ENCODE measurements at places on chromosomes 4 and X.

GRCh38 chr4:55466001-55466400 is 70.2 kb downstream of the TMEM165 start:
- no peak for DNase-seq

DNA sequence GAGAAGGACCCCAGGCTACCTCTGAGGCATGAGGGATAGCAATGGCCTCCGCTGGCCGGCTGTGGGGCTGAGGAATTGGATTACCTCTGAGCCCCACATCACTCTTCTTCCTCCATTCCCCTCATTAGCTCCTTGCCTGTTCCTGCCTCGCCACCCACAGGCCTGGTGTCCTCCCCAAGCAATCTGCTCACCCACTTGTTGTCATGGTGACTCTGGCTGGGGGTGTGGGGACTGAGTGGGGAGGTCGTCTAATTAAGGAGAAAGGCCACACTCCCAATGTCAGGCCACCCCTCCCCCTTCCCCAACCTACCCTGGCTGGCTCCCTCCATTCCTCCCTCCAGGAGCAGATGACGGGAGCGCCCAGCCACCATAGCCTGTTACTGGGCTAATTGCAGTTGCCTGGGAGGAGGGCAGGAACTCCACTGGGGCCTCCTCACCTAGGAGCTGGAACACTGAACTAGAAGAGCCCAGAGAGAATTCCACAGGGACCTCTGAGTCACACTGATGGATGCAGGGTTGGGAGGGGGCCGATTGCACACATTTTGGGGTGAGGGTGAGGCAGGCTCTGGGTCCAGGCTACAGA is 20.7 kb downstream of the NALF2 start:
- no peak for DNase-seq

DNA sequence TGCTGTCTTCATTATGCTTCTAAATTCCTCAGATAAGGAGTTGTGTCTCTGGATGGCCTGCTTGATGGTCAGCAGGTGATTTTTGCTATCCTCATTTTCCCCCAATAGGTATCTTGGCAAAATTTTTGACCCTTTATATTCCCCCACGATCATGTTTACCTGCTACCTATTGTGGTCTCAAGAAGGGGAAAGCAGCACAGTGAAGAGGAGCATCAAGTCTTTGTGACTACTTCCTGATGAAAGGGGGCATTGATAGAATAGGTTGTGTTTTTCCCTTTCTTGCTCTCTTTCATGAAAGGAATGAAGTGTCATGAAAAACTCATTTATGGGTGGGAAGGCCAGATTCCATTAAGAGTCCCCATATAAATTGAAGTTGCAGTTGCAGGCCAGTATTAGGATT is 153.8 kb downstream of the KLF8 start:
- no peak for DNase-seq

- DNase-seq, result no peak
Observed at GRCh38 chrX:125293850-125294780, 25.6 kb upstream of the TEX13C start.

GRCh38 chr4:125529071-125529470 is 214.3 kb downstream of the FAT4 start:
- DNase-seq, result no peak

- DNase-seq, result no peak
Observed at GRCh38 chrX:38500866-38501265, 60.5 kb upstream of the TSPAN7 start.

- no peak for DNase-seq
Observed at GRCh38 chr4:132865458-132865857, 283.6 kb upstream of the PCDH10 start.

- no peak for DNase-seq
Observed at GRCh38 chr4:43765514-43765913, 683.1 kb downstream of the KCTD8 start.

GRCh38 chr4:185737489-185738037 is 74.4 kb downstream of the SORBS2 start:
- no peak for DNase-seq

- no peak for DNase-seq
Observed at GRCh38 chr4:74197080-74197479, 39.2 kb downstream of the MTHFD2L start.

- DNase-seq, result no peak
Observed at GRCh38 chr4:78528327-78528726, 23.2 kb upstream of the ANXA3 start.

- DNase-seq, result no peak
Observed at GRCh38 chrX:77505227-77505626, 58.0 kb downstream of the FGF16 start.

- no peak for DNase-seq
Observed at GRCh38 chr4:102169345-102169744, 175.9 kb downstream of the SLC39A8 start.

GRCh38 chrX:13276991-13277390 is 42.9 kb downstream of the ATXN3L start:
- no peak for DNase-seq

DNA sequence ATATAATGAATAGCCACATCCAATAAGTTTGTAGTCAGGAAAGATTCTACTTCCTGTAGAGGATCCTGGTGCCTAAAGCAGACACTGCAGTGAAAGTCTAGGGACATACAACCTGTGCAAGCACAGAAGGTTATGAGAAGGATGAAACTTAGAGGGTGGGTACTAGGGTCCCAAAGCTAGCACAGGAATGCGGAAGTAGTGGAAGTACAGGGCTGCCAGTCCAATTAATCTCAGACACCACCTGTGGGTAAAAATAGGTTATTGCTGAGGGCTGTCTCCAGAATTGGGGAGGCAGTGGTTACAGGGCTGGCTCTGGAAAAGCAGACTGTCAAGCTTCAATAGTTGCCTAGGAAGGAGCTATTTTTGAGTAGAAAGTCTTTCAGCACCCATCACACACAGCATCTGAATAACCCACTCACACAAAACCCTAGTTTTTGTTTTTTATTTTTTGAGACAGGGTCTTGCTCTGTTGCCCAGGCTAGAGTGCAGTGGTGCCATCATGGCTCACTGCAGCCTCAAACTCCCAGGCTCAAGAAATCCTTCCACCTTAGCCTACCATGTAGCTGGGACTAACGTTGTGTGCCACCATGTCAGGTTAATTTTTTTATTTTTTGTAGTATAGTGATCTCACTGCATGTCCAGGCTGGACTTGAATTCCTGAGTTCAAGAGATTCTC is 50.8 kb upstream of the ELF2 start:
- DNase-seq, result no peak

DNA sequence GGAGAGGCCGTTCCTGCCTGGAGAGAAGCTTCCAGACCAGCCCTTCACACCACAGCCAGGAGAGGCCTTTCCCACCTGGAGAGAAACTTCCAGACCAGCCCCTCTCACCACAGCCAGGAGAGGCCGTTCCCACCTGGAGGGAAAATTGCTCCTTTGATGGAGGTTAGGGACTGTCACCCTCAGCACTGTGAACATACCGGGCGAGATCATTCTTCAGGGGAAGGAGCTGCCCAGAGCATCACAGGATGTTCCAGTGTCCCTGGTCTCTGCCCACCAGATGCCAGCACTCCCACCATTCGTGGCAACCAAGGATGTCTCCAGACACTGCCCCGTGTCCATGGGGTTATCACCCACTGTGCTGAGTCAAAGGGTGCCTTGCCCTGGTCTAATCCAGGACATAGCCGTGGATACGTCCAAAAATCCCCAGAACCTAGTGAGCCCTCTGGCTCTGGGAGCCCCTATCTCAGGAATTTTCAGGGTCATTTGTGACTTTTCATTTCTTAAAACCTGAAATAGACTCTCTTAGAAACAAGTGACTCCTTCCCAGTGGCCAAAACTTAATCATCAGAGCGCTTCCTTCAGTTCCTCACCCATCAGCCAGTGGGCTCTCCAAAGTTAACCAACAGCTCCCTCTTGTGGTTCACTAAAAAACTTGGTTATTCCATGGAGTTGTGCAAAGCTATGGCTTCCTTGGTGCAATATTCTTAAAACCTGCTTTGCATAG is 80.2 kb downstream of the CRMP1 start:
- no peak for DNase-seq

DNA sequence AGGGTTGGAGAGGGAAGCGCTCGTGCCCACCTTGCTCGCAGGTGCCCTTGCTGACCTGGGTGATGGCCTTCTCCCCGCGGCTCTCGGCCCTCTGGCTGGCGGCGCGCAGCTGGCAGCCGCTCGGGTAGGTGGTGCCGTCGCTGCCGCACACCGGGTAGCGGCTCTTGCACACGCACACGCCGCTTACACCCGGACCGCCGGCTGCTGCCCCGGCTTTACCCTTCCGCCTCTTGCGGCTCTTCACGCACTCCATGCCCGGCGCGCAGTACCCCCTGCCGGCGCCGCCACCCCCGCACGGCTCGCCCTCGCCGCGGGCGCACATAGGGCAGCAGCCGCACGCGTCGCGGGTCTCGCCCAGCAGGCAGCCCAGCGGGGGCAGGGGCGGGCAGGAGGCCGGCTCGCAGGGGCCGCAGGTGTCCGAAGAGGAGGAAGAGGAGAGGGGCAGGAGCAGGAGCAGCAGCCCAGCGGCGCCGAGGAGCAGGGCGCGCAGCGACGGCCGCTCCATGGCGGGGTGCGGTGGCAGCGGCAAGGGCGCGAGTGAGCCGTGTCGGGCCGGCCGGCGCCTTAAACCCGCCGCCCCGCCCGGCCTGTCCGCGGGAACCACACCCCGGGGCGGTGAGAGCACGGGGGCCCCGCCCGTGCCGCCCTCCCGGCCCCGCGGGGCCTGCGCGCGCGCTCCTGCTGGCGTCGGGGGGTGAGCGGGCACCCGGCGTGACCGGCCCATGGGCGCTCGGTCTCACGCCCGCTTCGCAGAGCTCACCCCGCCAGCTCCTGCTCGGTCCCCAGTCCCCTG is at the start of gene IGFBP7:
IGFBP7 (minus strand) TSS at position 539 of the 793 bp plus-strand sequence; CDS start at position 505, 34 bp downstream.
- DNase-seq, result no peak

DNA sequence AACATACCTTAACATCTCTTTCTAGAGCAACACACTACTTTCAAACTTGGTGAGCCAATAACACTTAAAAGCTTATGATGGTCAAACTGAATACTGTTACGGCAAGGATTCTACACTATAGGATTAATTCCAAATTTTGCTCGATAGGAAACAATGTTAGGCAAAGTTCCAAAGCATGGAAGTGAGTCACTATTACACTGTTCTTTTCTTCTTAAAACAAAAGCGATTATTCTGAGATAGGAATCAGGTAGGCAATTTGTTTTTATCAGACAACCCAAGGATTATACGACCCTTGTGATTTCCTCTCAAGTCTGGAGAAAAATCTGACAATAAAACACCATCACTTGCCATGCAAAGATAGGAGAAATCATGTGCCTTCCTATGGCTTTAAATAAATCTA is 81.5 kb downstream of the HUWE1 start:
- DNase-seq, result no peak

- DNase-seq, result no peak
Observed at GRCh38 chrX:55326985-55327384, 62.3 kb upstream of the PAGE3 start.

GRCh38 chrX:95628796-95629195 is 1055.8 kb upstream of the DIAPH2 start:
- DNase-seq, result no peak

GRCh38 chr4:6697131-6697530 is 3.5 kb downstream of the S100P start:
- no peak for DNase-seq

DNA sequence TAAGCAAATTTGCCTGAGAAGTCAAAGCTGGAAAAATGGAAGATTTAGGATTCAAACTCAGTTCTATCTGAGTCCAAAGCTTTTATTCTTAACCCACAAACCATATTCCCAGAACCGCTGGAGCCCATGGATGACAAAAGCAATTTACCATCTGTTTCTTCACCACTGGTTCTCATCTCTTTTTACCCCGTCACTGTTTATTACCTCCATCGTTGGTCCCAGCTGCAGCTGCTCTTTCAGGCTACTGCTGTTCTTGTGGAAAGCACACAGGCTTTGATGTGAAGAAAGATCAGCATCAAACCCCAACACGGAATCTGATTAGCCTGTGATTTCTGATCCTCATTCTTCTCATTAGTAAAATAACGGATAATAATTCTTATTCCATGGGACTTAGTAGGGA is 9.5 kb downstream of the FBXO8 start:
- no peak for DNase-seq

- DNase-seq, result no peak
Observed at GRCh38 chrX:29992083-29992482, 223.3 kb upstream of the MAGEB2 start.

DNA sequence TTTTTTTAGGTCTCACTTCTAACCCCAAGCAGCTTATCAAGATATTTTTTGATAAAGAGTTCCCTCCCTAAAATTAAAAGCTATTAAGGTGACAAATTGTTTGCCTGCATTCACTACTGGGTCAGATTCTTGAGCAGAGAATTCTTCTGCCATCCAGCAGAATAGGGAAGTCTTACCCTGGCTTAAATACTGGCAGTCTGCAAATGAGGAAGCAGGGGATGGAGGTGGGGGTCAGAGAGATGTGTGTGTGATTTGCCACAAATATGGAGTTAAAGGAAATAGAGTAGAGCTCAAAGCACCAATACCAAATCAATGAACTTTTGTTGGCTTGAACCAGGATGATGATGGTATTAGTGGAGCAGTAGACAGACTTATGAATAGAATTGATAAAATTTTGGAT is 122.2 kb downstream of the ANXA5 start:
- no peak for DNase-seq

GRCh38 chrX:38636949-38637819 is 75.8 kb downstream of the TSPAN7 start:
- DNase-seq, result no peak

GRCh38 chr4:149534779-149535178 is 280.9 kb downstream of the IQCM start:
- DNase-seq, result no peak

DNA sequence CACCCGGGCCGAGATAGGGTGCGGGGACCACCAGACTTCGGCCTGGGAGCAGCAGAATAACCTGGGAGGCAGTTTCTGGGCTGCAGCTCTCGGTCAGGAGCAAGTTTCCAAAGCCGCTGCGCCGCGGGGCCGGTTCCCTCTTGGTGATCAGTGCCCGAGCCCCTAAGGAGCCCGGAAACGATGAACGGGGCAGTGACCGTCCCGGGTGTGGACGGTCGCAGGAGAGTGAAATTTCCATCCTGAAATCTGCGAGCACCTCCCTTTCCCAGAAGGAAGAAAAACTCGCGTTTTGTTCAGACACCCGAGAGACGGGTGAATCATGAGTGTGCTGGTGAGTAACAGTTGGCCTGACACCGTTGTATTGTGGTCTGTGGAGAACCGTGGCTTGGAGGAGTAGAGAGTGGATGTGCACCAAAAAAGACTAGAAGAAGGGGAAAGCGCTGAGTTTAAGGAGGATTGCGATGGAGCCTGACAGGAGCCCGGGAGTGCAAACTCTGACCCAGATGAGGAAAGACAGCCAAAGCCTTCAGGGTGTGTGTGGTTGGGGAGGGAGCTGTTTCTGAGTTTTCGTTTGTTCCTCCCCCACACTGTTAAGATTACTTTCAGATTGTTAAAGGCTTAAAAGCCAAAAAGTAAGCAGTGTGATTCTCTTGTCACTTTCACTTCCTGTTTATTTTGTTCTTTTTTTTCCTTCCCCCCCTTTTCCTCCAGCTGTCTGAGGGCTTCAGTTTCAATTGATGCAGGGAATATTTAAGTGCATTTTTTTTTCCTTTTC is 828 bp downstream of the MCUB start:
- peak; percentile 46 for DNase-seq

DNA sequence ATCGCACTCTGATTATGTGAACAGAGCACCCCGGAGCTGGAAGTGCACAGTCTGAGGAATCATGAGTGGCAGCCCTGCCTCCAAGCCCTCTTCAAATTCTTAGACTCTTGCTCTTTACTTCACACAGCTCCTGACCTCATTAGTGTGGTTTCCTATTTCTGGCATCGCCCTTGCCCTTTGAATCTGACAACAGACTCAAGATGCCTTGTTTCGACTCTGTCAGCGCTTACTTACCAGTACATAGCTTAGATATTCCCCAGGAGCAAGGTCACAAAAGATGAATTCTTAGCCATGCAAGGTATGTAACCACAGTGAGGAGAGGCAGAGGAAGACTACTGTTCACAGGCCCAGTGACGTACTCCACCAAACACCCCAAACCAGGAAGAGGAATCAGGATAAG is 167.2 kb downstream of the KDR start:
- DNase-seq, result no peak

Measured in activated CD8-positive, alpha-beta memory T cell treated with anti-CD3 and anti-CD28 coated beads for 4 hours (primary cell).